NCI-H1092 treated with DMSO at 0.1 percent for 48 hours (cell line): ENCODE measurements at places on chromosomes 12 and 14.

GRCh38 chr14:70350078-70350477 lies 9.4 kb downstream of the COX16 start:
- no peak for DNase-seq

DNA sequence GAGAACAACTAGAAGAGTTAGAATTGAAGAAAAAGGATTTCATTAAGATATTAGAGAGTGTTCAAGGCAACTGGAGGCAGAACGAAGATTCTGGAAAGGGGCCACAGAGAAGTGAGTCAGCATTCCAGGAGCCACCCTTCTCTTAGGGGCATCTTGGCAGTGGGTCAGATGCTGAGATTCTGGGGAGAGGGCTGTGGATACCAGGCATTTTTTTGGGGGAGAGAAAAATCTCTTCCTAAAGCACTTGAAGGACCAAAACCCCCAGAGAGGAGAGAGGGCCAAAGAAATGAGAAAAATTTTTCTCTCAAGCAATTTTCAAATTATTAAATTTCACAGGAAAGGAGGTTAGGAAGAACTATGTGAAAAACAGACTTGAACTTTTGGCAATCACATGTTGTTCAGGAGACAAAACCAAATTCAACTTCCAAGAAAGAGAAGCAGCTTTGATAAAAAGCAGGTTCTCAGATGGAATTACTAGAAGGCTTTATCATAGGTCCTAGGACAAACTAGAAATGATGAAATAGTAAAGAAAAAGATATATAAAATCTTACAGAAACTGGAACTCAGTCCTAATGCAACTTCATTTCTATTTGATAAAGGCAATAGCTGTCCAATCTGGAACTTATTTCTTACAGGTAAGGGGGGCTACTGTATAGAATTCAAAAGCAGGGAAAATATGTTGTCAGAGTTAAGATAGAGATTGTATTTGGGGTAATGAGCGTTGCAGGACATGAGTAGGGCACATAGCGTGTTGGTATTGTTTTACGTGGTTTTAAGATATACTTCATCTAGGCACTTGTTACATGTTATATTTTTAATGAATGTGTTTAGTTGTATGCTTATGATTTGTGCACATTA lies 1.1 kb upstream of the CLEC2D start:
- no peak for DNase-seq

DNA sequence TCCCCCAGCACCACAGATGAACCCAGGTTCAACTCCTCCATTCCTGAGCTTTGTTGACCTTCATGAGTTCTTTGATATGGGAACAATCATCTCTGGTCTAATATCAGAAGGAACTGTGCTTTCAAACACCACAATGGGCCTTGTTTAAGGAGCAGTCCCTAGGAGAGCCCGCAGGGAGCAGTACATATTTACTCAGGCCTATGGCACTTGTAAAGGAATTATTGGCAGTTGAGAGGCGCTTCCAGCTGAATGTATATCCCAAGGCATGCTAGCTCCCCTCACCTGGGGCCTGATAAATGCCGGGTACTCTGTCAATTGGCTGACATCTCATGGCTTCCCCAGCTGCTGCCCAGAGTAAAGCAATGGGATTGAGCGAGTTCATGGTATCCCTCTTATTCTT lies 76.2 kb downstream of the ZFP36L1 start:
- DNase-seq = no peak

GRCh38 chr14:86153480-86153879 lies 623.5 kb downstream of the FLRT2 start:
- DNase-seq = no peak

DNA sequence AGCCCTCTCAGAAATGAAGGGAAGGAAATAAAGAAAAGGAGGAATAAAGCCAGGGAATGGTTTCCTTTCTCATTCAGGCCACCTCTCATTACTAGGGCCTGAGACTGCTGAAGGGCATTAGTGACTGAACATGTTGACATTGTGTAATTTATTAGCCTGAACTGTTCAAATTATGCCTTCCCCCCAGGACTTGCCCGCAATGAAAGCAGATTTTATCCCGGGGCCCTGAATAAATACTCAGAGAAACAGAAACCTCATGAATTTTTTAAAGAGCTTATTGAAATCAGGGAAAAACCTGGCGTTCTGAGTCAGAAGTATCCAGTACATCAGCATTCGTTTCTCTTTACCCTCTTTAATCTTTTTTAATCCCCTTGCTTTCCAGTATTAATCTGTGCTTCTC lies 35.9 kb upstream of the WSCD2 start:
- no peak for DNase-seq

GRCh38 chr14:24425704-24426103 lies 3.8 kb downstream of the CBLN3 start:
- DNase-seq = no peak

DNA sequence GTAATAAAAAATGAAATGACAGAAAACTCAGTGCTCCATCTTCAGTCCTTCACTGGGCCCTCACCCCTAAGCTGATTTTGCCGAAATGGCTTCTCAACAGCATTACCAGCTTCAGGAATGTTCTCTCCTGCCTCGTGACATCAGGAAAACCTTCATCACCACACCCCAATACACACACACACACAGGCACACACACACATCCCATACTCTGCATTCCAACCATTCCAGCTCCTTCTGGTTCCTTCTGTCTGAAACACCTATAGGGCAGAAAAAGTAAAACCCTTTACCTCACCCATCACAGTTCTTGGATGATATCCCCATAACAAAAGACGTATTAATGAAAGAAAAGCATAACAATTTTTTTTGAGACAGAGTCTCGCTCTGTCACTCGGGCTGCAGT lies 75.9 kb downstream of the CCDC60 start:
- DNase-seq = no peak

GRCh38 chr14:75094896-75095295 lies 25.5 kb downstream of the ZC2HC1C start:
- no peak for DNase-seq

GRCh38 chr12:26406813-26407212 lies 211.4 kb downstream of the SSPN start:
- DNase-seq = no peak

GRCh38 chr12:1594006-1594260 lies 448 bp downstream of the FBXL14 start:
- DNase-seq = peak; percentile 57

DNA sequence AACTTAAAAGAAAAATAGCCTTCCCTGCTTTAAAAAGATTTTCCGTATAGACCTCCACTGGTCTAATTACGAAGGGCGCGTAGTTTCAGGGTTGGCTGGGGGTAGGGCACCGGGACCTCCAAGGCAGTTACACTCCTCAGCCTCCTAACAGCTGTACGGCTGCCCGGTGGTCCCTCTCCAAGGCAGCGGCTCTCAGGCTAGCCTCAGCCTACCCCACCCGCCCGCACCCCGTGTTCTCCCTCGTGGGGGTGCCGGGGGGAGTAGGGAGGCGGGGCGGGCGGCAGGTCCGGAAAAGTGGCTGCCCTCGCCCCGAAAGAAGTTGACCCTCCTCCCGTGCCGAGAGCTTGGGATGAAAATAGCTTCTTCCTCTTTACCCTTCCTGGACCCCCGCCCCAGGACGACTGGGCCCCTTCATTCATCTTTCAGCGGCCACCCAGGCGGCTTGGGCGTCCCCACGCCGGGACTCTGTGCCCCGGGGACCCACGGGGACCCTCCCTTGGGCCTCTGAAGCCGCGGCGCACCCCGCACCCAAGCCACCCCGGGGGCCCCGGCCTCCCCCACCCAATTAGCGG lies 991 bp upstream of the RCOR1 start:
- peak; percentile 37 for DNase-seq

GRCh38 chr14:95211721-95212504 lies 54.6 kb upstream of the DICER1 start:
- DNase-seq = peak; percentile 35

- no peak for DNase-seq
Observed at GRCh38 chr12:26231470-26231869, 36.1 kb downstream of the SSPN start.

- no peak for DNase-seq
Observed at GRCh38 chr12:62653740-62654139, 187.1 kb downstream of the MON2 start.

DNA sequence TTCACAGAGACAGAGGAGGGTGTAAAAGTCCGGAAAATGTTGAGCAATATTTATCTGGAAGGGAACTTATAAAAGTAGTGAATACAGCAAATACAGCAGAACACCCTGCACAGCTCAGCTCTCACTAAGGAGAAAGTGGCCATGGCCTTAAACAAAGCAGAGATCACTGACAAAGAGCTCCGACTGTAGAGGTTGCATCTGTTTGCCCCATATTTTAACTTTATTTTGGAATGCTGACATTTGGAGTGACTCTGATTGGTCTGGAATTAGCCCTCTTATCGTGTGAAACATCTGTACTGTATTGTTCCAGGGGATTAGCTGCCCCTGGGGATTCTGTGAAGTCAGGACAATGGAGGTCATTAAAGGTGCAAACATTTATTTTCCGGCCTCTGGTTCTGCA lies 1275.7 kb upstream of the FLRT2 start:
- no peak for DNase-seq

- DNase-seq = no peak
Observed at GRCh38 chr12:130644146-130644545, 72.0 kb downstream of the RIMBP2 start.

DNA sequence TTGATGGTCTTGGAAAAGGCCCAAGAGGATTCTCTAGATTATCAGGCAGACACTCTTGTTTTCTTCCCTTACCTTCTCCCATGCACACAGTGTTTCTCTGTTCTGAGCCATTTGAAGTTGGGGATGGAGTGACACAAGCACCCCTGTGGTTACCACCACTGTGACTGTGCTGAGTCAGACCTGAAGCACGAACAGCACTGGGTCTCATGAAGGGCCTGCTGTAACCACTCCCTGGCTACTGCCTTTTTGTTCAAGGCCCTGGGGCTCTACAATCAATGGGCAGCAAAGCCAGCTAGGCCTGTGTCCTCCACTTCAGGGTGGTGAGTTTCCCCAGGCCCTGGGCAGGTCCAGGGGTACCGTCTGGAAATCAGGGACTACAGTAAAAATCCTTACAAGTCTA lies 65.5 kb downstream of the TSPAN8 start:
- DNase-seq = no peak

- no peak for DNase-seq
Observed at GRCh38 chr12:105944628-105945027, 194.1 kb downstream of the NUAK1 start.

DNA sequence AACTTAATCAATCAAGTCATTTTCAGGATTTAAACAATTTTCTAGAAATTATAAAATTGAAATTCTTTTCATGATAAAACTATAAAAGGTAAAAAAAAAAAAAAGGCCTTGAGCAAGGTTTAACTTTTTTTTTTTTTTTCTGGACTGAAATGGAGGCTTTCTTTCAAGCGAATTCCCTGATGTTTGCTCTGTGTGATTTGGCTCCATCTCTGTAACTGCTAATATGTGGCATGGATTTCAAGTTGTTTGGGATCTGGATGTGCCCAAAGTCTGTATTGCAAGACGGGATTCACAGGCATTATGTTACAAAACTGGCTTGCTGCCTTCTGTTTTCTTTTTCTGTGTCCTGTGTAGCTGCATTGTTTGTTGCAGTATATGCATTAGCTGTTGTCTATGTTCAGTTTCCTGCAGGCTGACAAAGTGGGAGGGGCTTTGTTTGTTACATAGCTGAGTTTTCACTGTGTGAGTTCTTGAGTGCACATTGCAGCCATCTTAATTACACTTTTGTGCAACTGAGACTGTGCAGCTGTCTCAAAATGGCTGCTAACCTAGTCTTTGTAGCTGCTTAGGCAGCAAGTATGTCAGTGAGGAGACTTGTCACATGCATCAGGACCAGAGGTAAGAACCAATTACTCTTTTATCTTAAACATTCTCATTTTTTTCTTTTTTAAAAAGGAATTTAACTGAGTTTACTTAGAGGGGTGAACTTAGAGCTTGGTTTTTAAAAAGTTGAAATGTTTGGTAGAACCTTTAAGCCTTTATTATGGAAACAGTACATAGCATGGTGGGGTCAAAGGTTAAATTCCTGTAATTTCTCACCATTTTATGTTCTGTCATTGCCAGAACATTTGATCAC lies 19.5 kb downstream of the ATF7IP start:
- peak; percentile 92 for DNase-seq

- no peak for DNase-seq
Observed at GRCh38 chr12:127494961-127495915, 771.7 kb upstream of the TMEM132C start.

GRCh38 chr12:2652401-2653081 lies 142.2 kb upstream of the FKBP4 start:
- DNase-seq = no peak
